ENCODE measurements at places on chromosomes 12 and 14.

GRCh38 chr14:24427537-24428508 is 1.6 kb downstream of the CBLN3 start:
- DNase-seq, result no peak

GRCh38 chr14:67938071-67938470 is 118.5 kb downstream of the RAD51B start:
- no peak for DNase-seq

DNA sequence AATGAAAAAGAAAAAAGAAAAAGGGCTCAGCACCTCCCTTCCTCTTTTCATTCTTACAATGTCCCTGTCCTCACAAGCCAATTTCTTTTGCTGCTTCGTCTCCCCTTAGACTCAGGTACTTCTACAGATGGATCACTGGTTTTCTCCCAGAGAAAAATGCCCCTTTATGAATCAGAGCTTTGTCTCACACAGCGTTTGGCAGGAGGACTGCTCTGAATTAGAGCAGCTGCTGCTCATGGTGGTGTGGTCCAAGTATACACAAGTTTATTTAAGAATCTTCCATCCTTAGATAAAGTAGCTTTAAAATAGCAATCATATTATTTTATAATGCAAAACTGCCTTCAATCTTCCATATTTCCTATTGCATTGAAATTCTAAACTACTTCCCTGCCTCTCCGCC is 80.3 kb downstream of the SLC8A3 start:
- no peak for DNase-seq

DNA sequence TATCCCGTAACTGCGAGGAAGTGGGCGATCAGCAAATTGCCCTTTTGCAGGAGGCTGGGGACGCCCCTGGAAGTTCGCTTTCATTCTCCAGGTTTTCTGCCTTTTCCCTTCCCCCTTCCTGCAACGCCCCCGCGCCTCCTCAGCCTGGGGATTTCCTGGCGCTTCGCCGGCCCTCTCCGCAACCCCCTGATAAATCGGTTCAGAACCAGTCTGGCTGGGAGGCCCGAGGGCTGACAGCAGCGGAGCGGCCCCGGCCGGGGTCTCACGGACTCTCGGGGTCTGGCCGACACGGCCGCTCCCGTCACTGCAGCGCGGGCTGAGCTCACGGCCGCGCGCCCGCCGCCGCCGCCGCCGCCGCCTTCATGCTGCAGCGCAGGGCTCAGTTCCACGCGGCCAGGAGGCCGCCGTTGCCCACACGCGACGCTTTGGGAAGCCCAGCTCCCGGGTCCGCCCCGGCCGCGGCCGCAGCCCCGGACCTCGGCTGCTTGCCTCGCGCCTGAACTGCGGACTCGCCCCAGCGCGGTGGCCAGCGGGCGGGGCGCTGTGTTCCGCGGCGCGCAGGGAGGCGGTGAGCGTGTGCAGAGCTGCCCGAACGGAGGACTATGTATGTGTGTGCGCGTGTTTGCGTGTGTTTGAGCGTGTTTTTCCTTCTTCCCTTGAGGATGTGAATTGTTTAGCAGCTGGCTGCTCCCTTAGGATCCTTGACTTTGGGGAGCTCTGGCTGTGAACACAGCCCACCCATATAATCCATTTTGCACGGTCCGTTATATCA is at the start of gene LRFN5:
Gene LRFN5 (plus strand): TSS at position 345 of the 772 bp plus-strand sequence.
- DNase-seq, result no peak

GRCh38 chr14:54129850-54130640 is 173.4 kb upstream of the BMP4 start:
- DNase-seq, result no peak

DNA sequence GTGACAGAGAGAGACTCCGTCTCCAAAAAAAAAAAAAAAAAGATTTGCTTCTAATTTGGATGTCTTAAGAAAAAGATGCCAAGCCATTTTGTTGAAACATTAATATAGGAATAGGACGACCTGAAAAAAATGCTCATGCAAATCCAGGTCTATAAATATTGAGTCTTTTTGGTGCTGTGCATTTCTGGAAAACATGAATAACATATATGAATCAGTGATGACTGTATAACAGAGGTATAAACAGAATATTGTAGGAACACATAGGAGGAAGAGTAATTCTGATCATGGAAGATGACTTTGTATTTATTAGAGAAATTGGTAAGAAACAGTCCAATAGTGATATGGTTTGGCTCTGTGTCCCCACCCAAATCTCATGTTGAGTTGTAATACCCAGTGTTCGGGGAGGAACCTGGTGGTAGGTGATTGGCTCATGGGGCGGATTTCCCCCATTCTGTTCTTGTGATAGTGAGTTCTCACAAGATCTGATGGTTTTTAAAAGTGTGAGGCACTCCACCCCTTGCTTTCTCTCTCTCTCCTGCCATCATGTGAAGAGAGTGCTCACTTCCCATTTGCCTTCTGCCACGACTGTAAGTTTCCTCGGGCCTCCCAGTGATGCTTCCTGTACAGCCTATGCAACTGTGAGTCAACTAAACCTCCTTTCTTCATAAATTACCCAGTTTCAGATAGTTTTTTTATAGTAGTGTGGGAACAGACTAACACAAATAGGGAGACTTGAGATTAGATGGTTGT is 3.0 kb upstream of the SRSF5 start:
- DNase-seq, result no peak

GRCh38 chr12:79706676-79707075 is 15.9 kb upstream of the PAWR start:
- DNase-seq, result no peak

DNA sequence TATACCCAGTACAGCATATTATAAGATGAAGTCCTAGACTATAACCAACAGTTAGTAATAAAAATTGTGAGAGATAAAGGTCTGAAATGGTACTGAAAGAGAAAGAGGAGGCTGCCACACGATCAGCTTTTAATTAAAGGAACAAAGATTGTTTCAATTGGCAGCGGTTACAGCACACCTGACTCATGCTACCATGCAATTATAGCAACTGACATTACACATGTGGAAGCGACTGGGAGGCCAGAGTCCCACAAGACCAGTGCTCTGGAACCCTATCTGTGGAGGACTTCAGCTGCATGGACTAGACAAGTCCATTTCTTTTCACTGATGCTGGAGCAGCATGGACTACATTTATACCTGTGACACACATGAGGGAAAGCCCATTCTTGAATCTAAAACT is 55.2 kb downstream of the SEL1L start:
- no peak for DNase-seq

DNA sequence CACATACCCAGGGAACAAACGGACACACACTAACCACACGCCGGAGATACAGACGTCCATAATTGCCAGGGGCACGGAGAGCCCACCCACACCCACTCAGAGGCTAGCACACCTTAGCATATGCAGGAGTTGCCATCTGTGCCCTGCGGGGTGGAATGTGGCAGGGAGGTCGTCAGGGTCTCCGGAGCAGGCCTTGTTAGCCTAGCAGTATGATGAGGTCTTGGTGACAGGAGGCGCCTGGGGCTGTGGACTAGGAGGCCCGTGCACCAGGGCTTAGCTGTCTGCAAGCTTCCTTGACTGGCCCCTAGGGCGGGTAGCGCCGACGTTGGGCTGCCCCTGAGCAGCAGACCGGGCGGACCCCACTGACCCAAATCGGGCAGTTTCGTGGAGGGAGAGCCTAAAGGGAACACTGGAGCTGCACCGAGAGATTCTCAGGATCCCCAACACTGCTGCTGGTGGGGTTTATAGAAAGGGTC is 10.0 kb downstream of the STAC3 start:
- DNase-seq, result no peak

- no peak for DNase-seq
Observed at GRCh38 chr14:74038020-74038859, 19.1 kb downstream of the BBOF1 start.

DNA sequence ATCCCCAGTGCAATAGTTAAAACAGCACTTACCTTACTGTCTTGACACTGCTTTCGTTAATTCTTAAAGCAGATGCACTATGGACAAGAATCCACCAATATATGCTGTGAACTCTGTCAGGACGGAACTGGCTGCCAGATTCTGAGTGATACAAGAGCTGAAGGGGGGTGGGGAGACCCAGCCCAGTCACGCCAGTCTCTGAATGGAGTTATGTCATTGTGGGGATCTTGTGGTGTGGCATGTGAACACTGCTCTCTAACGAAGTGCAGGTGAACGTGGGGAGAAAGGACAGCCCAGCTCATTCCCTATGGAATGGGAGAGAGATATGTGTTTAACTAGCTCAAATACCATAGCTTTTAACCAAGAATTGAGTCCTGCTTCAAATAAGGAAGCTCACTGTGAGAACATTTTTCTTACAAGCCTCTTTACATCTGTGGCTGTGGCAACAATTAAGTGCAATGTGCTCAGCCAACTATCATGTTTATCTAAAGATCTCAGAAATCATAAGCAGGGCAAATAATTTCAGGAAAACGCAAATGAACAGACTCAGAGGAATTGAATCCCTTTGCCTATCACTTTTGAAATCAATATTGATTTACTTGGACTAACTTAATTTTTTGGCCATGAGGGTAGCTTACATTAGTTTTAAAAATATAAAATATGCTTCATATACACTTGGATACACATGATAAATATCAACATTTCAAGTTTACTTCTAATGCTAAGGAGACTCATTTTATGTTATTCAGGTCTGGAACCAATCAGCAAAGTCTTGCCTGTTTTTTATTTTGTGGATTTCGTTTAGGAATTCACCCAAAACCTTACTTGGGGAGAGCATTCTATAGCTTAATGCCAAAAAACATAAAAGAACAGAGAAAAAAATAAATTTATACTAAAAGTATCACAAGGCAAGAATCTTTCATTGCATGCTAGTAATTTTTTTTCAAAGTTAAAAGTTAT is at the start of gene LUM:
Gene LUM (minus strand): TSS at position 129 of the 960 bp plus-strand sequence. CDS start 2,515 bp downstream, outside the sequence.
- no peak for DNase-seq

GRCh38 chr12:86188226-86188625 is 68.0 kb downstream of the MGAT4C start:
- DNase-seq, result no peak

- DNase-seq, result no peak
Observed at GRCh38 chr12:2057041-2057794, 4.4 kb downstream of the CACNA1C start.

- DNase-seq, result no peak
Observed at GRCh38 chr12:52814710-52815155, 817 bp upstream of the KRT4 start.

GRCh38 chr14:76298896-76299295 is 77.0 kb upstream of the ESRRB start:
- no peak for DNase-seq

DNA sequence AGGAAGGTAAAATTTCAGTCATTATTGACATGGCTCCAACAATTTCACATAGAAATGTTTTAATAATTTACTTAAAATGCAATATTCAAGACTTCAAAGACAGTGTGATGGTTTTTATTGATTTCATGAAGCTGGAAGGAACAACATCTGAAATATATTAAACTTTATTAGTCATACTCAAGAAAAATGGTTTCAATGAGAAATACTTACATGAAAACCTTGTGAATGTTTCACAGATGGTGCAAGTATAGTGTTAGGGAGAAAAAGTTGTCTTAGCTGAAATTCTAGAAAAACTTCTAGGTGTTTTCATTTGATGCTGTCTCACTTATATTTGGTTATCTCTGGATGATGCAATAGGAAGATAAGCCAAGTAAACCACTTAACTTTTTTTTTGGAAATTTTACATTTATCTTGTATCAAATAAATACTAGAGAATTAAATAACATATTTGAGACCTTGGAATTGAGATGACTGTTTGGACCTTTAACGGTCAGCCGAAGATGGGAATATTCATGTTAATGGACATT is 65.5 kb downstream of the PELI2 start:
- DNase-seq, result no peak

DNA sequence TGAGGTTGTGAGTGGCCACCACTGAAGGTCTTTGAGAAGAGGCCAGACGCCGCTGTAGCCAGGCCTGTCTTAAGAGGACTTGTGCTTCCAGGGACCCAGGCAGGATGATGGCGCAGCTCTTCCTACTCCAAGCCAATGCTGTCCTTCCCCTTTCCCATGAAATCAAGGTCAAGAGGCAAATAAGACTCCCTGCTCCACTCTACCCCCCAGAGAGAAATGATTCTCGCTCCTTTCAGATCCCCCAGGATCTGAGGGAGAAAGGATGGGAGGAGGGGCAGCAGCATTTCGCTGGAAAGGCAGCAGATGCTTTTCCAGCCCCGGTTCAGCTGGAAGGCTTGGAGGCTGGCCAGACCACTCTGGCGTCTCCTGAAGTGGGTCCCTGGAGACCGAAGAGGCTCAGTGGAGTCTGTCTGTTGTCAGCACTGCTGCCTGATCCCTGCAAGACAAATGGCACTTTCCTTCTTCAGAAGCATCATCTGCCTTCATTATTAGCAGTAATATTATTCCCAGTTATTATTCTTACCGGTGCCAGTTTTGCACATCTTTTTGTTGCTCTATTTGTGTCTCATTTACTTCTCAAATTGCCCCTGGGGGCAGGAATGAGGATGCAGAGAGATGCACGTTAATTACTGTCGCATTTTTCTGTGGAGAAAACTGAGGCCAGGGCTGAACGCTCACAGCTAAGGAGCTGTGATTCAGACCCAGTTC is 51.4 kb downstream of the C14orf132 start:
- DNase-seq, result no peak

DNA sequence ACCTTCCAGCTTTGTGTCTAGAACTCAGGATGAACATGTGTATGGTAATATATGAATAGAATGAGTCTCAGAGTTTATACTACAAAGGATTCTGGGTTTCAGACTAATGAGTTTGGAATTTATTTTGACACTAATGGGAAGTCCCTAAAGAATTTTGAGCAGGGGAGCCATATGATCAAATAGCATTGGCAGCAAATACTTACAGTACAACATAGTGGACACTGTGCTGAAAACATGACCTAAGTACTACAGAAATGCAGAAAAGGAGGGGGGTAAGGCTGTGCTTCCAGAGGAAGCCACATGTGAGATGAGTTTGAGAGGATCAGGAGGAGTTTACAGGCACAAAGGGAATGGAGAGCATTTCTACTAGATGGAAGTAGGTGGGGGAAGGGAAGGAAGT is 225.8 kb downstream of the C12orf42 start:
- DNase-seq, result no peak

Measured in stimulated activated CD8-positive, alpha-beta memory T cell treated with anti-CD3 and anti-CD28 coated beads, Interleukin-2, amount 100 ng/mL, for 1 hour (primary cell).